ENCODE measurements at places on chromosomes 1 and 21.

GRCh38 chr1:179814546-179814838 is 63.1 kb downstream of the TOR1AIP2 start:
- DNase-seq, result no peak

- no peak for DNase-seq
Measured at GRCh38 chr1:9764550-9764949, 59.2 kb downstream of the CLSTN1 start.

DNA sequence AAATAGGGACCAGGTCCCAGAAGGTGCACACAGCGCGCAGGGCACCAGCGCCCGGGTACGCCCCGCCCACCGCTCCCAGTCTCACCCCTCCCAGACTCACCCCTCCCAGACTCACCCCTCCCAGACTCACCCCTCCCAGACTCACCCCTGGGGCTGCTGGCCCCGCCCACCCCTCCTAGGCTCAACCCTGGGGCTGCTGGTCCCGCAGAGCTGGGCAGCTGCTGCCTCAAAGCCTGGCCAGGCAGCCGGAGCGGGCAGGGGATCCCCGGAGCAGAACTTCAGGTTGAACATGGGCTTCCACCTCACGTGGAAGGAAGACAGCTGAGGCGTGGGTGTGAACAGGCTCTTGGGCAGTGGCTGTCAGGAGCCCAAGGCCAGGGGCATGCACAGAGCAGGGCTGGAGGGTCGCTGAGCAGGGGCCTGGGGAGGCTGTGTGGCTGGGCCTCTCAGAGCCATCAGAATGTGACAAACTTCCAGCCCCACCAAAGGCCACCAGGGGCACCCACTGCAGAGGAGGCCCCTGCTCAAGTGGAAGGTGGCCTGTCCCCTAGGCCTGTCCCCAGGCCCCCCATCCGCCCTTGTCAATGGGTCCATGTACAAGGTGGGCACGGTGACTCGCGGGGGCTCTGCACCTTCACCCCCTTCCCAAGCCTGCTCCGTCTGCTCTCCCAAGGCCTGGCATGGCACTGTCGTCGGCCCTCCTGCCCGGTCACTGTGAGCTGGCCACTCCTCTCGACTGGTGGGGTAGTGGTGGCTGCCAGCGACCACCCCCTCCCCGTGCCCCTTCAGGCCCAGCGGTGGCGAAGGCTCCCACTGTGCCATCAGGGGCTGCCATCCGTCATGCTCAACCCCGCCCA is 20.4 kb upstream of the SUMO3 start:
- DNase-seq, result no peak

- DNase-seq, result no peak
Measured at GRCh38 chr1:21268281-21269239, 21.7 kb downstream of the ECE1 start.

GRCh38 chr1:48906164-48906563 is 129.5 kb upstream of the BEND5 start:
- no peak for DNase-seq

GRCh38 chr1:179229214-179230140 is at the start of gene ABL2:
TSS of gene ABL2 (minus strand) at chr1:179229677. CDS start at chr1:179229397, 280 bp downstream.
- DNase-seq, result peak; percentile 72

GRCh38 chr1:211610779-211611556 is 32.0 kb upstream of the SLC30A1 start:
- no peak for DNase-seq

- no peak for DNase-seq
Measured at GRCh38 chr1:200989337-200989736, 34.2 kb downstream of the KIF21B start.

DNA sequence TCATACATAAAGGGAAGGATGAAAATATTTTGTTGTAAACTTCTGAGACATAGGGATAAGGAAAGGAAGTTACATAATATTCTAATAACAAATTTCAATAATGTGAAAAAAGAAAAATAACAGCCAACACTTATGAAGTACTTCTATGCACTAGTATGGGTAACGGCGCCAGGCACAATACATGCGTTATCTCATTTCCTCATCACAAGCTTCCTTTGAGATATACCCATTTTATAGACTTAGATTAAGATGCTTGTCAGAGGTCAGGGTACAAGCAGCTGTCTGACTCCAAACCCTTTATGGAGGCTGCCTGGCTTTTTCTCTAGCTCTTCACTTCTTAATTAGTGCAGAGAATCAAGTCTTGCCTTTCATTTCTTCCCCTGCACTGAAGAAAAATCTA is 41.3 kb downstream of the TCP10L start:
- no peak for DNase-seq

DNA sequence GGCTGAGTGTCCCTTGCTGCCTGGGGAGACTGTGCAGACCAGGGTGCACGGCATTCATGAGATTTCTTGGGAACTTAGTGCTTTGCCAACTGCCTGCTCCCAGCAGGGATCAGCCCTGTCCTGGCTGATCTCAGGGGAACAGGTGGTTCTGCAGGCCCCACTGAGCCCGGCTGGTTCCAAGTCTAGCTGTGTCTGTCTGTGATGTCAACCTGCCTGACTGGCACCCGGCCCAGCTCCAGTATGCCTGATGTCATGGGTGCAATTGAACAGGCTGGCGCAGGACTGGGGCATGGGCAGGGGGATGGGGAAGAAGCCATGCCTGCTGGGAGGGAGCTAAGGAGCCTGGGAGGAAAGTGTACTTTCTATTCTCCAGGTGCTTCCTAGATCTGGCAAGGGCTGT is 227.1 kb downstream of the GRIK3 start:
- no peak for DNase-seq

DNA sequence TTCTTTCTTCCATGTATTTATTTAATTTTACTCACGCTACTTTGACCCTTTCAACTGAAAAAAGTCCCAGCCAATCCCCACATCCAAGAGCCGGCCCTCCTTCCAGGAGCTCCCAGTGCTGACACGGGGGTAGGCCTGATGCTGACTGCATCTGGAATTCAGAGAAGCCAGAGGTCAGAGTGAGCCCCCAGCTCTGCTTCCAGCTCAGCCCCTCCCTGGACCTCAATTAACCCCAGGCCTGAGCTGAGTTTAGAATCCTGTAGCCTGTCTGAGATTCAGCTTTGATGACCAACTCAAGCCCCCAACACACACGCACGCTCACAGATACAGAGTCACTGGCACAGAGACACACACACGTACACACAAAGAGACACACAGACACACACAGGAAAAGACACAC is 247.9 kb downstream of the NPHP4 start:
- DNase-seq, result no peak

GRCh38 chr1:151132335-151133017 is 14.0 kb downstream of the SEMA6C start:
- DNase-seq, result no peak

DNA sequence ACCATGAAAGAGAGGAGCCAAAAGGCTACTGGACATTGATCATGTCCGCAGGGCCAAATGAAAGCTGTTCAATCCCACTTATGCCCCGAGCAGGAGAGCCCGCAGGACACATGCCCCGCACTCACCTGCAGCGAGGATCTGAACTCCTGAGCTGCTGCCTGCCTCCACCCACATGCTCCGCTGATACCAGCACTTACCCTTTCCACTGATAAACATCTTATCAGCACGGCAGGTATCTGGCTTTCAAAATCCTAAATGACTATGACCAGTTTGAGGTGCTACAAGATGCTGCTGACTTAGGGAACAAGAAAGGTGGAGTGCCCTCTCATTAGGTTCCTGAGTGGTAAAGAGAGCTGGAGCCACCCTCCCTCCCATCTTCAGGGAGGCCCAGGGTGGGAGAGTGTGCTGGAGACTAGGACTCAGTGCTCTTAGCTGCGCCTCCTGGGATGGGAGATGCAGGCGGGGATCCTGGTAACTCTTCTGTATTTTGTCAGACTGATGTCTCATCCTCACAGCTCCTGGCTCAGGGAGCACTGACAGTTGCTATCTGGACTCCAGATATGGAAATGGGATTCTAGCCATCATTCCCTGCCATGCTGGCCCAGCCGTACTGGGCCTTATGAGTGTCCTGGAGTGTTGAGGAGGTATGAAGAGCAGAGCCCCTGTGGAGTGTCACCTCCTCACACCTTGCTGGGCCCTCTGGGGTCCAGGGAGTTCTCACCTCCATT is 86.4 kb upstream of the F3 start:
- DNase-seq, result no peak

DNA sequence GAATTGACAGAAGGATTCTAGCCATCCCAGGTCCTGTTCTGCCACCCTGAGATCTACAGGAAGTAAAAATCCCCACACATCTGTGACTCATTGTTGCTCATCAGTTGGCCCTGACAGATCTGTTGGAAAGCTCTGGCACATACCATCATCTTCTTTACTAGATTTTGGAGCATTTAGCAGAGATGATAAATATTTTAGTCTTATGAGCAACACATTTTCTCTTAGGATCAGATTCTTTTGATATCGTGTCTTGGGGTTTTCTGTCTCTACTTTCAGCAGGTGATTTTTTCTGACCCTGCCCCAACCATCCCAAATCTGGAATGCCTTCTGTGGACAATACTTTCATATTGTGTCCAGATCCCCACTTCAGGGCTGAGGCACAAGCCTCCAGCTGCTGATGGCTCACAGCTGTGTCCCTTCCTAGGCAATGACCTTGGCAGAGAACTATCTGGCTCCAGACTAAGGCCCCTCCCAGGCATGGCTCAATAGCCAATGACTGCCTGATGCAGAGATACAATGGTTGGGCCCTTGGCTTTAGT is 102.8 kb downstream of the GDAP2 start:
- no peak for DNase-seq

DNA sequence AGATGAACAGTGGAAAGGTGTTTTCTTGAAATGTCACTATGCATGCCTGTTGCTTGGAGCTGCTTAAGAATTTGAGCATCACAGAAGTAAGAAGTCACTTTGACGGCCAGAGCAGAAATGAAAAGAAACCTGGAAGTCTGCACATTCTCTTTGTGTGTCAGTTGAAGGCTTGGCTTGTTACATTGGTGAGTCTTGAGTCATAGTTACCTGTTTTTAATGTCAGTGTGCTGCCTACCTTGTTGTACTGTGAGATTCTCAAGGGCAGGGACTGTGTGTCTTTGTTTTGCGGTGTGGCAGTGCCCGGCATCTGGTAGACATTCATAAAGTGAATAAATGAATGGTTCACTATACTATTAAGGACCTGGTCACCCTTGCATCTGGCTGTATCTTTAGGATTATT is 9.9 kb downstream of the OTUD3 start:
- DNase-seq, result no peak

GRCh38 chr1:5725406-5725805 is 266.8 kb downstream of the NPHP4 start:
- DNase-seq, result no peak

DNA sequence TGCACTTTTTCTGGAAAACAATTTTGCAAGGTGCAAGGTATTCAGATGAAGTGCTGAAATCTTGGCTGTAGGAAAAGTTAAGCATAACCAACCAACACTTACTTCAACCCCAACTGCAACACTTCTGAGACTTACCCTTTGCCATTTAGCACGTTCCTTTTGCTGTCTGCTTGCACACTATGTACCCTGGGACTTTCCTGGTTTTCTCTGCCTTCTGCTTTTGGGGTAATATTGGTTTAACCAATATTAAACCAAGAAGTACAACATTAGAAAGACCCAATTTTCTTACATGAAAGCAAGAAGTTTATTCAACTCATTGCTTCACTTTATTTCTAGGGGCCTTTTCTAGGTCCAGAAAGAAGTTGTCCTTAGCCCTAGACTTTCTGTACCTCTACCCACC is 193.0 kb downstream of the HLX start:
- no peak for DNase-seq

GRCh38 chr21:42989816-42990650 is 15.7 kb downstream of the PKNOX1 start:
- no peak for DNase-seq

DNA sequence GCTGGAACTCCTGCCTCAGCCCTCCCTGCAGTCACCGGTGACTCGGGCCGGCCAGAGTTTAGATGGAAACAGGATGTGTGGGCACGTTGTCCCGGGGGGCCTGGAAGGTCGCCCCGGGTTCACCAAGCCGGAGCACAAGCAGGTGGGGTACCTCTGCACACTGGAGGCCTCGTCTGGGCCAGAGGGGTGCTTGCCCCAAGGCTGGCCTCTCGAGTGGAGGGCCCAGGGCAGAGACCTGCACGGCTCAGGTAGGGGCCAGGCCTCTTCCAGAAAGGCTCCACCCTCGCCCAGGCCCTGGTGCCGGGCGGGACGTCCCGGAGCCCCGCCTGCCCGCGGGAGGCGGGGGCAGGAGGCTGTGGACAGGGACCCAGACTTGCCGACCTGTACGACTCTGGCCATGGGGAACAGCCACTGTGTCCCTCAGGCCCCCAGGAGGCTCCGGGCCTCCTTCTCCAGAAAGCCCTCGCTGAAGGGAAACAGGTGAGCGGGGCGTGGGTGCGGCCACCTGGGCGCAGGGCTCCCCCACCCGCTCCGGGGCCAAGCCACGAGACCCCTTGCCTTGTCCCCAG is at the start of gene PLEKHN1:
Gene PLEKHN1 (plus strand): TSS at position 348 of the 569 bp plus-strand sequence. CDS start 50 bp downstream, at position 398.
- DNase-seq, result peak; percentile 60

DNA sequence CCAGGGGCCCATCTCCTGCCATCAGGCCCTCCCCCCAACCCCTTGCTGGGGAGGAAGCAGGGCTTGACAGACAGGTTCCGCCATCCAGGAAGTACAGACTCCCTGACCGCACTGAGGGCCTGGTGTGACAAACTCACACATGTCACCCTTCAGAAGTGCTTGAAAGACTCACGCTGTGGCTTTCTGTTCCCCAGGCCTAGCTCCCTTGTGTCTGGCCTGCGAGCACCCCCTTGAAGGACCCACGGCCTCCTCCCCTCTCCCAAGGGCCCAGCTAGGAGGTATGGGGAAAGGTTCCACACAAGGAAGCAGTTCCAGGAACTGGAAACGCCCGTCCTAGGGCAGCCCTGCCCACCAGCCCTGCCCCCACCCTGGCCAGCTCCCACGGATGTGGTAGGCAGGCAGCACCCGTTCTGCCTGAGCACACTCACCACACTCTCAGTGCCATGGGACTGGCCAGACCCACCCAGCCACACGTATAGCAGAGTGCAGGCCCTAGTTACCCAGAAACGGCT is 26.7 kb downstream of the SLC2A1 start:
- peak; percentile 86 for DNase-seq

- DNase-seq, result peak; percentile 44
Measured at GRCh38 chr1:154765970-154766369, 104.1 kb downstream of the KCNN3 start.

- DNase-seq, result no peak
Measured at GRCh38 chr1:51690285-51690961, 73.5 kb downstream of the OSBPL9 start.

DNA sequence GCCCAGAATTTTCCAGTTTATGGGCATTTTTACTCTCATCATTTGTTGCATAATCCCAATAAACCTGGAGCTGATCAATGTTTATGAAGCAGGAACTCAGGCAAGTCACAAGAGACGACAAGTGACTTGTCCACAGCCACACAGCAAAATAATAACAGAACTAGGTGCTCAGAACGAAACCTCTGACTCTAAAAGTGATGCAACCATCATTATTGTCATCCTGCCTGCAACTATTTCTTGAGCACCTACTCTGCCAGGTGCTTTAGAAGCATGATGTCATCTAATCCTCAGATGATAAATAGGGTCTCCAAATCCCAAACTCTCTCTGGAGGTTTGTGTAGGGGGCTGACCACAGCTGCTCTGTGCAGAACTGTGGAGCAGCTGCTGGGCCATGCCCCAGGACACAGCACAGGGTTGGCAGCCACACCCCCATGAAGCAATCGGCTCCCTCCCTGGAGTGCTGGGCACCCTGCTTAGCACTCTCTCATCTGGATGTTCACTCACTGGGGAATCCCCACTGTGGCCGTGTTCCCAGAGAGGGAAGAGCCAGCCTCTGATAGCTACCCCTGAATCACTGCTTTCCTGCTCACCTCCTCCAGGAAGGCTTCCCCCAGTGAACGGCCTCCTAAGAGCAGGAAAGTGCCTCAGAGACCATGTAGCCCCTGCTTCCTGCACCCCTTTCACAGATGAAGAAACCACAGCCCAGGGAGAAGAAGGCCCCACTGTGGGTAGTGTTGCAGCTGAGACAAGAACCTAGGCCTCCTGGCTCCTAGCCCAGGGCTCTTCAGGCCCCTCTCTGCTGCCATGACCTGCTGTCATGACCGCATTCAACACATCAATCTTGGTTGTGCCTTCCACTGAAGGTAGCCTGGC is 2.1 kb downstream of the TTC22 start:
- peak; percentile 22 for DNase-seq

Measured in CD4-positive, alpha-beta T cell treated with Interleukin-17A for 4 hours (primary cell).